ENCODE measurements at places on chromosomes 3 and 15.

- no peak for DNase-seq
Observed at GRCh38 chr15:75945953-75946352, 42.3 kb downstream of the FBXO22 start.

DNA sequence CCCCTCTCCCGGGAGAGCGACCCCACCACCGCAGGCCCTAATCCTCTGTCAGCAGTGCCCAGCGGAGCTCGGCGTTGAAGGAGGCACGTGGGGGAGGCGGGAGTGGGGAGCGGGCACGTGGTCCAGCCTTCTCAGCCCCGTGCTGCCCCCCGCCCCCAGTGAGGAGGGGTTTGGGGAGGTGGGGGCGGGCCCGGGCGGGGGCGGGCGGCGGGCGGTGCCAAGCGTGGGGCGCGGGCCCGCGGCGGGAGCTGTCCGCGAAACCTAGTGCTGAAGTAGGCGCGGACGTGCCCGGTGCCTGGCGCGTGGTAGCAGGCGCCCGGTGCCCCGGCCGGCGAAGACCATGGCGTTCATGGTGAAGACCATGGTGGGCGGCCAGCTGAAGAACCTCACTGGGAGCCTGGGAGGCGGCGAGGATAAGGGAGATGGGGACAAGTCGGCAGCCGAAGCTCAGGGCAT, at the start of gene CPLX3:
Gene CPLX3, plus strand, starts transcription at position 264 of the 456 bp plus-strand sequence. Its CDS starts 77 bp downstream, at position 341.
- DNase-seq = peak; percentile 46

DNA sequence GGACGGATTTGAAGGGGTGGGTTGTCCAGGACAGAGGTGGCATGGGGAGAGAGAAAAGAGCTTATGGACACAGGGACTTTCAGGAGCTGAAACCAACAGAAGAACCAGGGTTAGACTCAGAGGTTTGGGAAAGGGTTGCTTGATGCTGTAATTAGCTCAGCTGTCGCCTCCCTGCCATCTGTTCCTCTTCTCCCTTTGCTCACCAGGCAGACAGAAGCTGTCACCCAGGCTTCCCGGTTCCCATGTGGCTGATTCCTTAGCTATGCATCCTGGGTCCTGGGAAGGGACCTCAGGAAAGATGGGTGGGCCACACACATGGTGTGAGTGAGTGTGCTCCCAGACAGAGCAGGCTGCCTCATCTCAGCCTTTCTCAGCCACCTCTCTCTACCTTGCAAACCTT, 14.1 kb downstream of the PTPN23 start:
- DNase-seq = no peak

DNA sequence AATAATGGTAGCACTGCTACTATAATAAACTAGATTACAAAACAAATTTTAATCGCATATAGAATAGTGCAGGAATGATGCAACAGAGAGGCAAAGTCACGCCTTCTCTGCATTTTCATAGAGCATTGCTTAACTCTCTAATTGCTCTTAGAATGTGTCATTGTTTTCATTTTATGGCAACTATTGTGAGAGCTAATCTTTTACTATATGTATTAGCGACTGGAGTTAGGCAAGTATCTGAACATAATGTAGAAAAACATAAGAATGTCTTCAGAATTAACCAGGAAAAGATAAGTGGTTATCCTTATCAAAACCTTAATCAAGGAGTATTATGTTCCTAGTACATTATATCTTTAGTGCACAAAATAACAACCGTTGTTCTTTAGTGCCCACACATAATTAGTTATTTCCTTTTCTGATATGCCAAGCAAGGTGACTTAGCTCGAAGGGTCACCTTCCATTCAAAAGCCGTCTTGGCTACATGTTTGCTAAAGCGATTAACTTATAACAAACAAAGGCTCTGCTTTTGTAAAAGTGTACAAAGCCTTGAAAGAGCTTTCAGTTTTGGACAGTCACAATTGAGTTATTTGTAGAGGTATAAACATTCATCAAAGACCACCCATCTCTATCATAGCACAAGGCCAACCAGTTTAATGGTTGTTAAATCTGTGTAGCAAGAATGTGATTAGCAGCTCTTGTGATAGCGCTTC, 1328.9 kb downstream of the ROBO2 start:
- no peak for DNase-seq

DNA sequence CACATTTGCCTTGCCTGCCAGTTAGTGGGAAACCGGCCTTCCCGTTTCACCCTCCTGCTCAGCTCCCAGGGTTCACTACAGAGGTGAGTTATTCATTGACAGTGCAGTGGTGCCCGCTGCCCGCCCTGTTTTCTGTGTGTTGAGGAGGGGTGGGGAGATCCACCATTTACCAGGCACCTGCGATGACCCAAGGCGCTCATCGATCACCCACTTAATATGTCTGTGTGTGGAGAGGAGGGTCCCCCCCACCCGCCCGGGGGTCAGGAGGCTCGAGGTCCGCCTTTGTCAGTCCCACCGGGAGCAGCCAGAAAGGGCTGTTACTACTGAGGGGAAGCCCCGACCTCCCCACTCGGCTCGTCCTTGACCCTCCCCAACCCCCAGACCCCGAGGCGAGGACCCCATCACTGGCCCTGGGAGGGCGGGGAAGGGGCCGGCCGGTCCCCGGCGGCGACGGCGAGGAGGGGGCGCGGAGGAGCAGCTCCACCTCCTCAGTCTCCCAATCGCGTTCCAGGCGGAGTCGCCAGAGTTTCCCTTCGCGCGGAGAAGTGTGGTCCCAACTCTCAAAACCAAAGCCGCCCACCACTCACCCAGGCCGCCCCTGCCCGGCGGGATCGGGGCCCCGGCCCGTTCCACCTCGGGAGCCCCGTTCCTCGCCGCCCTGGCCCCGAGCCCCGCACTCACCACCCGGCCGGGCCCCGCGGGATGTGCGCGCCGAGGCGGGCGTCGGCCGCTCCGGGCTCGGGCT, 1.1 kb downstream of the PLXNB1 start:
- DNase-seq = no peak

DNA sequence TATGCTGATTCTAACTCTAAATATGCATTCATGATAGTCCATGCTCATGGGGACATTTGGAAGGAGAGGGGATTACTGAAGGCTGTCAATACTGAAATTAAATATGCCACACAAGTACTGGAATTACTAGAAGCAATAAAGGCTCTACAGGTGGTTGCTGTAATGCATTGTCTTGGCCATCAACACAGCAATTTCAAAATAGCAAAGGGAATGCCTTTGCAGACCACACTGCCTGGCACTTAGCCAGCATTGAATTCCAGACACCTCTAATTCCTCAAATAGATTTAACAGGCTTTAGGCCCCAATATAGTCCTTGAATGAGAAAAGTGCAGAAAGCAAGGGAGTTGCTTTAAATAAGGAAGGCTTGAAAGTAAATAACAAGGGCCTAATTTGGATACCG, 115.8 kb upstream of the PLCL2 start:
- no peak for DNase-seq

DNA sequence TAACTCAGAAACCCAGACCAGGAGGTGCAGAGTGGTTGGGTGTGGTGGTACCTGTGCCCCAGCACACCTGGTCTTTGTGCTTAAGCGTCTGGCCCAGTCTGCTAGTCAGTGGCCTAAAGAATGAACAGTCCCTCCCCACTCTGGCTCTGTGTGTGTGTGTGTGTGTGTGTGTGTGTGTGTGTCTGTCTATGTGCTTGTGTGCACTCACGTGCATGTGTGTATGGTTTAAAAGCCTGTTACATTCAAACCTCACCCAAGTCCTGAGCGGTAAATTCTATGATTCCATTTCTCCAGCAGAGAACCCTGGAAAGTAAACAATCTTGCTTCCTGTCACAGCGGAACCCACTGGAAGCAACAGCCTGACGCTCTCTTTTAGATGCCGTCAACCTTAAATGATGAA, 34.2 kb downstream of the EDEM1 start:
- DNase-seq = no peak

DNA sequence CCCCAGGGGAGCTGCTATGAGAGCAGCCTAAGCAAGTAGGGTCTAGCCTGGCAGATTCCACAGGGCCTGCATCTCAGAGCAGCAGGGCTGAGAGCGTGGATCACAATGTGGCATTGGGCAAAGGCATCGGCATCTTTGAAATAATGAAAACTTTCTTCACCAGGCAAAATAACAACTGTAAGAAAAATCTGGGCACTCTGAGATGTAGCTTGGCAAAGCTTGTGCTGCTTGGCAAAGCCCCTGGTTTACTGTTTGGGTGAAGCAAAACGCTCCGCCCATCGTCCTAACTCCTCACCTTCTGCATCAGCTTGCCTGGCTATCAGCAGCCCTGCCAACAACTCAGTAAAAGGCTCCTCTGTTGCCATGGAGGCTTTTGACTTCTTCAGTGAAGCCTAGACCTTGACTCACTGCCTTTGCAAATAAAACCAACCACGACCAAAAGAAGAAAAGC, 212.8 kb upstream of the EIF1B start:
- DNase-seq = no peak

DNA sequence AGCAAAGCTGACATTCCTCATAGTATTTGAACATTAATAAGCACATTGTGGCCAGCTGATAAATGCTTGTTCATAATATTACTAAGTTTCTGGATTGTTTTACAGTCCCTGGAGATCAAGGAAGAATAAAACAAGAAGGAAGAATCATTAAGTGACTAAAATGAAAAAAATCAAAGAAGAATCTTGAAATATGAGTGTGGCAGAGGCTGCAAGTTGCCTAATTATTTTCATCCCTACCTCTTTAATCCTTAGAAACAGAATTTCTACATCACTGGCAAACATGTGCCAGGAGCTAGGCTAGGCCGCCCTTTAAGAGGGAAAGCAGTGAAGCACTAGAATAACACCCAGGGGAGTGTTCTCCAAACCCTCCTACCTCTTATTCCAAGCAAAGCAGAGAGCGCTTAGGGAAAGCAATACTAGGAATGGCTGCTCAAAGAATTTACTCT, 98.9 kb downstream of the MAGI1 start:
- DNase-seq = no peak

DNA sequence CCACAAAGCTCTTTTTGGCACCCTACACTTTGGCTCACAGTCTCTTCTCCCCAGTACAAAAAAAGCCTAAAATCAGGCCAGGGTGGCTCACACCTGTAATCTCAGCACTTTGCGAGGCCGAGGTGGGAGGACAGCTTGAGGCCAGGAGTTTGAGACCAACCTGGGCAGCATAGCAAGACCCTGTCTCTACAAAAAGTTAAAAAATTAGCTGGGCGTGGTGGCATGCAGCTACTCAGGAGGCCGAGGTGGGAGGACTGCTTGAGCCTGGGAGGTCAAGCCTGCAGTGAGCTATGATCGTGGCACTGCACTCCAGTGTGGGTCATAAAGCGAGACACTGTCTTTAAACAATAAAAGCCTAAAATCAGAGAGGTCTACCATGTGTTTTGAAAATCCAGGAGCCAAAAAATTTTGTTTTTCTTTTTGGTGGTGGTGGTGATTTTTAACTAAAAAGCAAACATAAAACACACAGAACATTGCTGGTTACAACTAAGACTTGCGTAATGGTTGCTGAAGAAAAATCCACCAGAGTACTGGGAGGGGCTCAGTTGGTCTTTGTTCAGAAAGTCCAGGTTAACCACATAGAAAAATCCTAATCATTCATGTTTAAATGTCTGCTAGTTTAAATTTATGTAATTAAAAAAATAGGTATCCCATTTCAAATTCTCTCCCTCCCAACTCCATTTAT, 1.6 kb upstream of the MAN2C1 start:
- no peak for DNase-seq

Measured in erythroblast (primary cell).